ENCODE measurements at places on chromosomes 5 and 9. TPM values are rescaled to one million over a fixed set of nuclear protein-coding genes. Genes with fewer than 3 reads are reported as not detected.

- DNase-seq: no peak
Observed at GRCh38 chr9:4010309-4010708, 289.6 kb downstream of the GLIS3 start.

GRCh38 chr9:129513282-129513681 is 107.6 kb downstream of the C9orf50 start:
- DNase-seq: no peak

- no peak for DNase-seq
Observed at GRCh38 chr5:180601591-180602480, 10.5 kb upstream of the SCGB3A1 start.

Gene GABRA6
- not detected for total RNA-seq

Gene LCN10
- total RNA-seq: not detected

Gene TRAF1
- total RNA-seq: 1.1 TPM
